ENCODE measurements at places on chromosomes 3 and 15.

DNA sequence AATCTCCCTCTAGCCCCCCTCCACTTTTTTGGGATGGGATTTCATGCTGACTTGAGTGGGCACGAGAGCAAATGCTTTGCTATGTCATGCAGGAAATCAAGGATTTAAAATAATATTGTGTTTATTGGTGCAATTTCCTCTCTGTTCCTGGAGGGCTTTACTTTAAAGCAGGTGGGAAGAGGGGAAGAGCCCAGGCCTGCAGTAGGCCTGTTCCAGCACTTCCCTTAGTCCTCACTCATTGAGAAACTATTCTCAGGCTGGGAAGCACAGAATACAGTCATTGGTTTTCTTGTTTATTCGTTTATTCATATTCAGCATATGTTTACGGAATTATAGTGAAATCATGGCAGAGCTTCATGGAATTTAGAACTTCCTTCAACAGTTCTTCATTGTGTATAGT, 41.7 kb upstream of the SPSB4 start:
- no peak for DNase-seq

DNA sequence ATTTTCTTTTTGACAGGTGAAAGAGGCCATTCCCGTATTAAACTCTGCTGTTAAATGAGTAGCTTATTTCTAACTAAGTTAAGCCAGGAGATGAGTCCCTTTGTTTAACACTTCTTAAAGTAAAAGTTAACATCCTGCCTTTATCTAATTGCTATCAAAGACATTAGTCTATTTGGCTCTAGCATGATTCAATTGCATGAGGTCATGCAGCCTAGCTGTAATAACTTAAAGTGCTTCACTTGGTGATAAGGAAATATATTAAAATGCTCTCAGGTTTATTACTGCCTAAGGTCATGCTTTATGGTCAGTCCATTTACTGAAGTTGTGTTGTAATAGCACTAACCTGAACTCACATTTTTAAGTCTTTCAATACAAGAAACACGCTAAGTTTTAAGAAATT, 82.3 kb upstream of the MLF1 start:
- no peak for DNase-seq

GRCh38 chr3:191397771-191398170, 63.2 kb upstream of the PYDC2 start:
- DNase-seq, result no peak

GRCh38 chr3:60176614-60177013, 1074.6 kb downstream of the FHIT start:
- no peak for DNase-seq

DNA sequence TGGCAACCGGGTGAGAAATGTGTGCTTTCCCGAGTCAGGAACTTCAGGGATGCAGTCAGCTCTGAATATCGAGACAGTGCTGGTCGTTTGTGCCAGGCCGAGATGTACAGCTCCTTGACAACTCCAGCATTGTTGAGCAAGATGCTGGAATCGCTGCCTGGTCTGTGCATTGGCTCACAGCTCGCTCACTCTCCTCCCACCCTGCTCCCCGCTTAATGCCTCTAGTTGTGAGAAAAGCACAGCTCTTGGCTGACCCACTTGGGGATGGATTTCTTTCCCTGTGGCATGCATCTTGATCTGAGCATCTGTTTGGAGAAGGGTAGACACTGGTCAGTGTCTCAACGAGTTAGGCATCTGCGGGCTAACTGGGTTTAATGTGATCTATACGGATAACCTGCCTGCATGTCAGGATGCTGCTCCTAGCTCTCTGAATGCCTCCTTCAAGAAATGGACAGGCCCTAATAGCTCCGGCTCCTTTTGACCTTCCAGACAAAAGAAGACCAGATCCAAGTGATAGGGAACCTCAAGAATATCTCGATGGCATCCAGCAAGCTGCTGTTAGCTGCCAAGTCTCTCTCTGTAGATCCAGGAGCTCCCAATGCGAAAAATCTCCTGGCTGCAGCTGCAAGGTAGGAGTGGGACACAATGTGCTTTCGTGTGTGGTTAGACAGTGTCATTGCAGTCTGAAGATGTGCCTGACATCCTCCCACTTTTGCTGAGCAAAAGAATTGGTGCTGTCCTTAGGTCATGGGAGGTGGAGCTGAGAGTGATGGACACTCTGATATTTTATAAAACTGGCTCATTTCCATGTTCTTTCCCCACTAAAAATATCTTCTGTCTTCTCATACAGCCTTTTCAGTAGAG, 302.2 kb upstream of the TPM1 start:
- no peak for DNase-seq

DNA sequence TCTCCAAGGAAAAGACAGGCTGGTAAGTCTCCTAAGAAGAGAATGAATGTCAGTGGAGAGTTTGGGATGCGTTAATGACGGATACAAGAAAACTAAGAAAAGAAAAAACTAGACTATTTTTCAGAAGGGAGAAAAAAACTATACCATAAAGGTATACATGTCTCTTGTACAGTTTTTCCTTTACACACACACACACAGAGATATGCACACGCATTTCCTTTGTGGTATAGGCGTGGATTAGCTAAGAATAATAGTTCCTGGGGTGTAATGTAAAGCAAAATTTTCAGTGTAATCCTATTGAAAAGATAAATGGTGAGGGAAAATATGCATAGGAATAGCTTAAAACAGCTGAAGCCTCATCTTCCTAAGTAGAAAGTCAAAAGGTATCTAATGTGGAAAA, 36.3 kb downstream of the GABPB1 start:
- no peak for DNase-seq

DNA sequence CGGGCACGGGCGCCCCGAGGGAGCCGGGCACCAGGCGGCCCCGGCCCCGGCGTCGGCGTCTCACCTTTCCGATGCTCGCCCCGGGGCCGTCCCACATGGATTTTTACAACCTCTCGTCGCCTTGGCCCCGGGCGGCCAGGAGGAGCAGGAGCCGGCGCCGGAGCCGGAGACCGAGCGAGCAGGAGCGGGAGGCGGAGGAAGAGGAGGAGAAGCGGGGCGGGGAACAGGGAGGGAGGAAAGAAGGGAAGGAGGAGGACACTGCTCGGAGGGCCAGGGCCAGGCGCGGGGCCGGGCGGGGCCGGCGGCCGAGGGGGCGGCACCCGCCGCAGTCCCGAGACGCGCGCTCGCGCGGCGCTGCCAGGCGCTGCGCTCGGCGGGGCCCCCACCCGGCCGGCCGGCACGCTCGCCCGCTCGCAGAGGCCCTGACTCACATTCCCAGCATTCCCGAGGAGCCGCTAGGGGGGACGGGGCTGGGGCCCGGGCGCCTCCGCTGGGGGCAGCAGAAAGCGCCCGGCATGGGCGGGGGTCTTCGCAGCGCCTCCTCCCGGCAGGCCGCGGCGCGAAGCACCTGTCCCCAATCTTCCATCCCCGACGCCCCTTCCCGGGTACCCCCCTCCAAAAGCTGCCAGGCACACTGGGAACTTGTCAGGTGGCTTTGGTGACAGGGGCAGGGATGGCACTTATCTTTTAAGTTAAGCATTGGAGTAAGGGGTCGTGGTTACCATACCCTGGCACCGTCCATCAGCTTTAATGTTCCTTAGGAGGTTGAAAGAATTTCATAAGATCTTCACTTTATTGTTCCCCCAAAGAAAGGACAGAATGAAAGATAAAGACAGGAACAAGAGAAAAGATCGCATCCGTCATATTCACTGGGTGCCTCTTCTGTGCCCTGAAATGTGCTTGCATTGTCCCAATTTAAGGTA, at the start of gene ERC2:
Gene ERC2, minus strand, starts transcription at position 284 of the 923 bp plus-strand sequence.
- no peak for DNase-seq

- no peak for DNase-seq
Measured at GRCh38 chr15:96365781-96366525, 35.5 kb downstream of the NR2F2 start.

- no peak for DNase-seq
Measured at GRCh38 chr3:183354325-183354831, 74.0 kb downstream of the MCF2L2 start.

DNA sequence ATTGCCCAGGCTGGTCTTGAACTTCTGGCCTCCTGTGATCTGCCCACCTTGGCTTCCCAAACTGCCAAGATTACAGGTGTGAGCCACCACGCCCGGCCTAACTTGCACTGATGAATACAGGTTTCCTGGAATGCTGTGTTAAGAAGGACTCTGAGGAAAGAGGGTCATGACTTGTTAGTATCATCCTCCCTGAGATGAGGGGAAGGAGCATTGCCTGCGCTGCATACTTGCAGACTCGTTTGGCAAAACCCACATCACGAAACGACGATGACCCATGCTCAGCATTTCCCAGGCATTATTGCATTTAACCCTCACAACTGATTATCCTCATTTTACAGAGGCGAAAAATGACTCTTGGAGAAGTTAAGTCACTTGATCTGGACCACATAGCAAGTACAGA, 18.9 kb downstream of the COLQ start:
- no peak for DNase-seq

DNA sequence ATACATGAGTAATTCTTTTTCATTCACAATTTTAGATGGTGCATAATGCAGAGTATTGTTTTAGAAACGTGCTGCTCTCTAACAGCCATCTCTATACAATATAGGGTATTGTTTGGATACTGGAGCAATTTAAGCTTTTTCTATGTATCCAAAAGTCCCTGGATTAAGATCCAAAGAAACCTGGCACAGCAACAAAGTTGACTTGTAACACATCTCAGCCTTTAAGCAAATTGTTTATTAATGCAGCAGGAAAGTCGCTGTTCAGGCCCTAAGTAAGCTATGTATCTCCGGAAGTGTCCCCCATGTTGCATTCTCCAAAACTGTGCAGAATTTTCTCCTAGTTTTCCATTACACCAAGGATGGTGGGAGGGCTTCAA, 7.3 kb downstream of the VGLL4 start:
- no peak for DNase-seq

DNA sequence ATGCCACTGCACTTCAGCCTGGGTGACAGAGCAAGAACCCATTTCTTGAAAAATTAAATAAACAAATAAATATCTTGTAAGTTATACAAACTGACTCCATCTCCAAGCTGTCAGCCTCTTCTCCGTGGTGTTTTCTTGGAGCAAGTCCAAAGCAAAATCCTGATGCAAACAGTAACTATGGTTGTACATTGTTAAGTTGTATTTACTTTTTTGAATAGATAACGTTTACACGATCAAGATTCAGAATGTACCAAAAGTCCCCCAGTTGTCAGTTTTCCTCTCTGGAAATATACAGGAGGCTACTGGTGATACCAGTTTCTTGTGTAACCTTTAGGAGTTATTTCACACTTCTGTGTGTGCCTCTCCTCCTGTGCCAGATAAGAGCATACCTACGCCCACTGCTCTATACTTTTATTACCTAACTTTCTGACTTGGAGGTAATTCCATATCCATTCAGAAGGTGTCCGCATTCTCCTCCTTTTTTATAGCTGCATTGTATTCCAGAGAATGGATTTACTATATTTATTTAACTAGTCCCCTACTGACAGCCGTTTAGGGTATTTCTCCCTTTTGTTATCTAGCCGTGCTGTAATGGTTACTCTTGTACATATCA, 14.2 kb downstream of the CMTM7 start:
- DNase-seq, result no peak

DNA sequence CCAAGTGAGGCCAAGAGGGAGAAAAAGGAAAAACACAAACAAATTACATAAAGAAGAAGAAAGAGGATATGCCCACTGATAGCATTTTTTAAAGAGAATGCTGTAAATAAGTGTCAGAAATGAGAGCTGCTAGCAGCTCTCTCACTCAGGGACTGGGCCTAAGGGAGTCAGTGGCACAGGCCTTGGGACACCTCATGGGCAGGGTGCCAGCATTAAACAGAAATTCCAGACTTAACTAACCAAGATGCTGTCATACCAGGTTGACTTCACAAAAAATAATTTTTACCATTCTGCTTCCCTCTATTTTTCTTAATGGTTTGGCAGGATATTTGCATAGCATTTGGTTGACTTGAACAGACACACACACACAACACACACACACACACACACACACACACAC, 92.3 kb upstream of the ADAMTSL3 start:
- no peak for DNase-seq

DNA sequence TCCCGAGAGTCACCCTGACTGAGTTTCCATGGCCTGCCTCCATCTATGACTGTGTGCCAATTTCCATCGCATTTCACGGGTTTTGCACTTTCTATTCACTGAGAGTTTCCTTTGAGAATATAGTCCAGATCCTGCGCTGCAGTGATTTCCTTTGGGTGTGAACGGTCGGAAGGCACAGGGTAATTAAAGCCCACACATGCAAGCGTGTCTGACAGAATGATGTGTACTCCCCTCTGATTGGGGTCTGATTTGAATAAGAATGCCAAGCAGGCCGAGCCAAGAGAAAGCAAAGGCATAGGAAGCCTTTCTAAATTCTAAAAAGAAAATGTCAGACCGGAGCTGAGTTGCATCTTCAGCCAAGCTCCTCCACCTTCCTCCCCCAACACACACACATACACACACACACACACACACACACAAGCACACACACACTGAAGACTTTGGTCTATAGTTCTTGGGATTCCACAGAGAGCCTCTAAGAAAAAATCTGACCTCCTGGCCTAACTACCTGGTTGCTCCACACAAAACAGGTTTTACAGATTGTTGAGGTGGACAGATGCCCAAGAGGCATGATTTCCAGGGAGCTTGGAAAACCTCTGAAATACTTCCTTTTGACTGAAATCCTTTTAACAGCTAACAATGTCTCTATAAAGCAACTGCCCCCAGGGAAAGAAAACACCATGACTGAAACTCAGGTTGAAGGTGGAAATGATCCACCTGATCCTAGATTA, 59.7 kb upstream of the LRRN1 start:
- DNase-seq, result no peak

DNA sequence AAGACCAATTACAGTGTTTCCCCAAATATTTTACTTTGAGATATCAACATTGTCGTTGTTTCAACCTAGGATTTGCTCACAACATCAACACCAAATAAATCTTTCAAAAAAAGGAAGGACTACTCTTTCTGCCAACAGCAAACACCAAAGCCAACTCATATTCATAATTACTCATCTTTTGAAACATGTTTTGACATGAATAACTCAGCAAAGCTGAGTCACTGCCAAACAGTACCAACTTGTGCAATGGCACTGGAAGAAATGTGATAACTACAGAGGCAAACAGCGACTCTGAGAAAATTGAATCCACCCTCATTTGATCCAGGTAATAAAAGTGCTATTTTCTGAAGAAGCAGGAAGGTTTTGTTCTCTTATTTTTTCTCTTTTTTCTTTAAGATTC, 67.2 kb downstream of the PEX5L start:
- DNase-seq, result no peak

DNA sequence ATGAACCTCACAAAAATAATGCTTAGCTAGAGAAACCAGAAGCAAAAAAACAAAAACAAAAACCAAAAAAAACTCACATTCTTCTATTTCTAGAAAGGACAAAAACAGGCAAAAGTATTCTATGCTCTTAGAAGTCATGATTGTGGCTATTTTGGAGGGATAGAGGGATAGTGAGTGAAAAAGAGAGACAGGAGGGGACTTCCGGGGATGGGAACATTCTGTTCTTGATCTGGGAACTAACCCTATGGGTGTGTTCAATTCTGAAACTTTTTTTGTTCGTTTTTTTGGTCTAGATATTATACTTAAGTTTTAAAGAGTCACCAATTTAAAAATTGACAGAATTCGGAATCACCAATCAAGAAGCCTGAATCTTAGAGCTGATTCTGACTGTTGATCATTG, 120.0 kb upstream of the TPM1 start:
- no peak for DNase-seq
